ENCODE measurements at places on chromosomes 12 and 14.

DNA sequence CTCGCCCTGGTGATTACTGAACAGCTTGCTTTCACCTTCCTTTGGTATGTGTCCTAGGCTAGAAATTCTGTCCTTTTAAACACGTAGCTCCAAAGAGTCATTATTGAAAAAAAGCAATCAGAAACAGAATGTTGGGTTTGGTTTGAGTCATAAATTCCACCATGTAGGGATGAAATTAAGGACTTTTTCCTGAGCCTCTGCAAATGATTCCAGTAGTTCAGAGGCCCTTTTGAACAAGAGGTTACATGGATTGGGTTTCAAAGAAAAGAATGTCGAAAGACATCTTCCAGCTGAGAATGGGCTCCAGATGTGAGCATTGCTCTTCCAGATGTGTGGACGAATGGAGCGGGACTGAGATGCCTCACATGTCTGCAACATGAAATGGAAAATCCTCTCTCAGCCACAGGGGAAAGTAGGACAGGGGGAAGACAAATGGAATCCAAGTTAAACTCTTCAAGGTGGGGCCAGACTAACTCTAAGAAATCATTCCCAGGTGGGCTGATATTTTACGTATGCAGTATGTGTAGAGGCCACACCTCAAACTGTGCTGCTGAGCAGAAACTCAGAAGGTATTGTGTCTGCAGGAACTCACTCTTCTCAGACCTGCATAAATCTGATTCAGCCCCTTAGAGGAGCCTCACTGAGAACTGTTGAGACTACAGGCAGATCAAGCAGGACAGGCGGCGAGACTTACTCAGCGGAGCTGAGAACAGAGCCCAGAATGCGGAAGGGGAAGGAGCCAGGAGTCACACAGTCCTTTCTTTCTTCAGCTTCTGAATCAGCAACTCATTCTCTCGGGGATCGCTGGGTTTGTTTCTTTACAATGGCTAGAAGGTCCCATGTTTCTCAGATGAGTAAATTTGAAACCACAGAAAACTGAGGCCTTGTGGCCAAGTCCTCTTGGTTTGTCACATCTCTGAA is 23.3 kb upstream of the EMP1 start:
- no peak for DNase-seq

DNA sequence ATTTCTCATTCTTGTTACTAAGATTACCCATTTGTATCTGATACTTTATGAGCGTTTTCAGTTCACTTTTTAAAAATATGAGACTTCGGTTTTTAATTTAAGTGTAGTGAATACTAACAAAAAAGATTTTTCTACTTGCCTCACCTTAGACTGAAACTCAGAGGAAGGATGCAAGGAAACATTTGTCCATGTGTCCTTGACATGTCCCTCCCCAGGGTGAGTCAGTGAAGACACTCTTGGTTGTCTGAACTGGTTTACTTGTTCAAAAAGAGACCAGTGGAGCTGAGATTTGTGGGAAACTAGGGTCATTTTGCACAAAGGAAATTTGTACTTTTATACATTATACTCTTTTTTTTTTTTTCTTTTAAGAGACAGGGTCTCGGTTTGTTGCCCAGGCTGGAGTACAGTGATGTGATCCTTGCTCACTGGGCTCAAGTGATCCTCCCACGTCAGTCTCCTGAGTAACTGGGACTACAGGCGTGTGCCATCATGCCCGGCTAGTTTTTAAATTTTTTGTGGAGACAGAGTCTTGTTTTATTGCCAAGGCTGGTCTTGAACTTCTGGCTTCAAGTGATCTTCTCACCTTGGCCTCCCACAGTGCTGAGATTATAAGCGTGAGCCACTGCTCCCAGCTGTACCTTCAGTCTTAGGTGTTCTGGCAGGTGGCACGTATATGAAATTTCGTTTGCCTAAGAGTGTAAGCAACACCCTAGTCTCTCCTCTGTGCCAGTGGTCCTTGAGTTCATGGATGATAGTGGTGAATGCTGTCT is 56.7 kb downstream of the PPFIBP1 start:
- no peak for DNase-seq

DNA sequence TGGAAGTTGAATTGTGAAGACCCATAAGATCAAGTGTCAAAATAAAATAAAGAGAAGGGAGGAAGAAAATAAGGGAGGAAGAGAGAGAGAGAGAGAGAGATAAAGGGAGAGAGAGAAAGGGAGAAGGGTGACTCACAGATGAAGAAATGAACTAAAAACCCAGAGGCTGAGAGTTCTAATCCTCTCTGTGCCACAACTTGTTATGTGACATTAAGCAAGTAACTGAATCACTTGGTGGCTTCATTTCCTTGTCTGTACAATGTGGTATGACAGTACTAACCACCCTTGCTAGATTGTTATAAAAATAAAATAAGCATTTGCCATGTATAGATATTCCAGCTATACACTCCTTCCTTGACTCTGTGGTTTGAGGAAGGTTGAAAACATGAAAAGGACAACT is 189.0 kb upstream of the FRMD6 start:
- DNase-seq, result no peak

- DNase-seq, result no peak
These were observed 302.5 kb upstream of the AMIGO2 start for GRCh38 chr12:47382305-47382704.

- no peak for DNase-seq
These were observed at the start of gene ANO4 for GRCh38 chr12:100794441-100795173. ANO4 (plus strand) TSS chr12:100794776; CDS start chr12:100901786, 107,010 bp downstream.

DNA sequence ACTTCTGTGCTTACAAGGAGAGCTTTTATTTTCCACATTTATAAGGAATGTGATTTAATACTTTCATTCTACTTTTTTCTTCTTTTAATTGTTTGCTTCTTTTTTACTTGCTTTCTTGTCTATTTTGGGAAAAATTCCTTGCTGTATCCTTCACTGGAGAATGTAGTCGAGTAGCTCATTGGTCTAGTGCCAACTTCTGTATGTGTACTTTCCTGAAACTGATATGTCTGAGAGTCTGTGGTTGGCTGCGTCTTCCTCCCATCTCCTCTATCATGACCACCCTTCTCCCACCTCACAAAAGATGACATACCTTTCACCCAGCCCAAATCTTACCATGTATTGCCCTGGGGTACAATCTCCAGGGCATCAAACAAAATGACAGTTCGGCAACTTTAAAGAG is 51.8 kb downstream of the MSRB3 start:
- no peak for DNase-seq

DNA sequence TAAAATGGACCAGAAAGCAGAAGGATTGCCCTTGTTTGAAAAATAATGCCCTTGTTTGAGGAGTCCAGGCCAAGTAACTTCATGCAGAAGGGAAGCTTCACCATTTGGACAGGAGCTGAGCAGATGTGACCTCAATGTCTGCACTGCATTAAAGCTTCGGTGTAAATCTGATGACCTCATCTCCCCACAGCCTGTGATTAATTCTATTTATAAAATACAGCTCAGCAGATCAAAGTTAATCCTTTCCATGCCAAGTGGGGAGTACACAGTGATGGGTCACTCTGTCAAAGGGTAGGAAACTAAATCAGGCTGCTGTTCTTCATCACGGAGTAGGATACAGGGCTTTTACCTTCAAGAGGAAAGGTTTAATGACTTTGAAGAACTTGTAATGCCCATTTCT is 533.7 kb downstream of the RPS29 start:
- no peak for DNase-seq

DNA sequence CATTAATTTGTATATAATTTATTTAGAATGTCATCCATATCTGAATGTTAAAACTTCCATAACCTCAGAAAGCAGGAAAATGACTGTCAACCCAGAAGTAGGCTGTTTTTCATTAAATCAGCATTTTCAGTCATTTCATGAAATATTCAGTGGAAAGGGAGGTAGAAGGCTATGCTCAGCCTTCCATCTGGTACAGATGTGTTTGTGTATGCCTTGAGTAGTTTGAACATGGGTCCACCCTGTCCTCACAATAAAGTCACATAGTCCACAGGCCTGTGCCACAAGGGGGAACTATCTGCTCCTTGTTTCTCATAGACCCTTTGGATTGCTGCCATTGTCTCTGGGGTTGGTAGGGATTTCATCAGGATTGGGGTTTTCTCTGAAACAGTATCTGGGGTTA is 9.1 kb downstream of the LACRT start:
- no peak for DNase-seq
